ENCODE measurements at places on chromosomes 4 and X.

- no peak for DNase-seq
These were observed 23.6 kb downstream of the MGST2 start for GRCh38 chr4:139689093-139689722.

DNA sequence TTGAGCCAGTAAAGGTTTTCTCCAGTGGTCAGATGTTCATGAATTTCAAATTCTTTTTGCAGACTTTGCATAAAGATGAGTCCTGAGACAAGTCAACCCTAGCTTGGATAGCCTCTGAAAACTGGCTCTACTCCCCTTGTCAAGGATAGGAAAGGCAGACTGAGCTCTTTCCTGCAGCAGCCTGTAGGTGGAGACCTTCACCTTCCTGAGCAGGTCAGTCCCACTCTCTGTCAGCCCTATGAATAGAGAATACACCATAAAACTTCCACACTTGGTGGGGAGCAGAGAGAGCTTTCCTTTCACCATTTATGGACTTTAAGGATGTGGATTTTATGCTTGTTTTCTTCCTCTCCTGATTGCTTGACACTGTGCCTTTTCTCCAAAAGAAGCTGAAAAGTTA, 41.9 kb downstream of the PCDH19 start:
- DNase-seq = no peak

DNA sequence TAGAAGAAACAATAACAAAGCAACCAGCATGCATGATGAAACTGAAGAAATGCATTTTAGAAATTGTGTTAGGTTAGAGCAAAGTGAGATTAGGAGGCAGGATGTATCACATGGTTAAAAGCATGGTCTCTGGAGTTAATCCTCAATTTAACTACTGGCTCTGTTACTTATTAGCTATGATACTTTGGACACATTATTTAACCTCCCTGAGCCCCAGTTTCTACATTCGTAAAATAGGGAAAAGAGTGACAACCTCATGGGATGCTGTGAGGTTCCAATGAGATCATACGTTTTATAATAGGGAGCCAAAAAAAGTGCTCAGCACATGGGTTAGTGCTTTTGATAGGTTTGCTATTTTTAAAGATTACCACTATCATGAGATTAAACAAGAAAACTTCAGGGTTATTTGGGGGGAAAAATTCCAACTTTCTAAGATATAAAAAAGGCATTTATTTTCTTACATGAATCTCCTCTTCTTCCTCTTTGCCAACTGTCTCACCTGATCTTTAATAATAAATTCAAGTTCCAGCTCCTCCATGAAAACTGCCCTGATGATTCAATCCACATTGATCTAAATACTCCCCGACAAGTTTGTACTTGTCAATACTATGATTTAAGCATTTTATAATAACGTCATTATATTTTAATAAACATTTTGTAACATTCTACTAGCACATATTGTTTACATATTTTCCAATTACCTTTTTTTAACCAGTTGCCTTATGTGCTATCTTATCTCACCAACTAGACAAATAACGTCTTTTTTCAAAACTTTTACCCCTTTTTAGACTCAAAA, 4.6 kb downstream of the SEC31A start:
- DNase-seq = no peak

GRCh38 chr4:80006935-80007744, 65.9 kb downstream of the ANTXR2 start:
- DNase-seq = no peak

GRCh38 chr4:114296126-114296525, 302.5 kb upstream of the UGT8 start:
- no peak for DNase-seq

- DNase-seq = no peak
These were observed 820 bp upstream of the MAB21L2 start for GRCh38 chr4:150581056-150581605.

DNA sequence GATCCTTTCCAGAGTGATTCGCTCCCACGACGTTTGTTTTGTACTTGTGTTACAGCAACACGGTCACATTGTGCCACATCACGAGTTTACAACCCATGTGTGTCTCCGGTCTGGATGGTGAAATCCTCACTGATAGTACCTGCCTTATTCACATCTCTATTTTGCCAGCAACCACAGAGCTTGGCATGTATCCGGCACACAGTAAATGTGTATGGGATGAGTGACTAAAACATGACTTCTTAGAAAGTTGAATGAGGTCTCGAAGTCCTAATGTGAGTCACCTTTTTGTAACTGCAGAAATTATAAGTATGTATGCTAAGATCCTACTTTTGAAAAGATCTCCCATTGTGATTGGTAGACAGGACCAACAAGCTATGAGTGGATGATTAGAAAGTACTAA, 7.5 kb downstream of the STOX2 start:
- no peak for DNase-seq

DNA sequence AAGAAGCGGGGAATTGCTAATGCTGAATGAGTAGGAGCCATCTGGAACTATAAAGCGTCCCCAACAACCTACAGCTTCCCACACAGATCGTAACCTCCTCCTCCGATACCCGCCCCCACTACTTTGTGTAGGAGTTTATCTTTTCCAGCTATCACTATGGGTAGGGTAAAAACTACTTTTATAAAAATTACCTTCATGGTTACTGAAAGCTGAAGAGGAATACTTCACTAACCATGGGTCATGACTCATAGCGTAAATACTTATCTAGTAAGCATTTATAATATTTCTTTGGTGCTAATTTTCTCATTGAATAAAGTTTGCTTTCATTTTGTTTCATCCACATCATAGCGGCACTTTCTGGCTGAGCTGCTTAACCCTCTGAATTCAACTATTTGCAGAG, 79.4 kb upstream of the TNIP3 start:
- no peak for DNase-seq

DNA sequence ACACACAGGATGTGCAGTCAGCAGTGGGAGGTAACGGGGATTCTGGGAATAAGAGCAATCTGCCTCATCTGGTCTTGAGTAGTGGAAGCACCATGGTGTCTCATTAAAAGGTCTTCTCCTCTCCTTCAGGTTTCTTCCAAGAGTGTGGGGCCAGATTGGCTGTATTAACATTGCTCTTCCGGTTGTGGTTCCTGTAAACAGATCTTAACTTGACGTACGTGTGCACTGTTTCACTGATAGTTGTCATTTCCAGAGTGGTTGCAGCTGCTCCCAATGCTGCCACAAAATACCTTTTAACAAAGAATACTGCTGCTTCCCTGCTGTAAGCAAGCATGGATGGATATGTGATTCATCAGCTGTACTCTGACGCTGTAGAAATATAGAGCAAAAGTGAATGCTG, 1443.4 kb upstream of the TENM3 start:
- no peak for DNase-seq

DNA sequence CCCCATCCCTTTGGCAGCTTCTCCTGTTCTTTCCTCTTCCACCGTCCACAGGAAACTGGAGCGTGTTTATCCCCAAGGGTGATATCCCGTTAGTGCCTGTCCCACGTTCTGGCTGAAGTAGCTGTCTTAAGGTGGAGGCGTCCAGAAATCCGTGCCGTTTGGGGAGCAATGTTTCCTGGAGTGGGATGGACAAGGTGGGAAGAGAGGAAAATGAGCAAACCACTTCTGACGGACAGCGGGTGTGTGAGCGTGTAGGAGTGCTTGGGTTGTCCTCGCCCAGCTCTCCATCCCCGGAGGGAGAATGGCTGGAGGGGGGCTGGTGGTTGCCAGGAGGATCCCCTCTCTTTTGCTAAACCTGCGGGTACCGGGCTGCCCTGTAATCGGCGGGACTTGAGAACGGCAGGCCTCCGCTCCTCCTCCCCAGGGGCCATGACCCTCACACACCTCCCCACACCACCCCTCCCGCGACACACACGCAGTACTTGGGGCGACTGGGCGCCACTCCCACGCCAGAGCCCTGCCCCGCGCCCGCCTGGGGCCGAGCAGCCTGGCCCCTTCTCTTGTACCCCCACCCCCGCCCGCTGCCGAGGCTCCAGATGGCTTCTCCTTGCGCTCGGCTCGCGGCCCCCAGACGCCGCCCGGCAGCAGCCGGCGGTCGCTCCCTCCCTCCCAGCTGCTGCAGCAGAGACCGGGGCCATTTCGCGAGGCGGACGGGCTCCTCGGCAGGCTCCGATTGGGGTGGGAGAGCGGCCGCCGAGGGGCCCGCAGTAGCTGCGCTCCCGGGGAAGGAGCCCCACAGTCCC, 13.9 kb upstream of the PRDM8 start:
- peak; percentile 56 for DNase-seq

- DNase-seq = no peak
These were observed 156.5 kb upstream of the DKK2 start for GRCh38 chr4:107192601-107193000.

- no peak for DNase-seq
These were observed 20.3 kb upstream of the SLC25A4 start for GRCh38 chr4:185122681-185123345.

- DNase-seq = no peak
These were observed 137.0 kb downstream of the AMMECR1 start for GRCh38 chrX:110180928-110181310.

- DNase-seq = no peak
These were observed 48.8 kb downstream of the C4orf33 start for GRCh38 chr4:129144755-129145206.

DNA sequence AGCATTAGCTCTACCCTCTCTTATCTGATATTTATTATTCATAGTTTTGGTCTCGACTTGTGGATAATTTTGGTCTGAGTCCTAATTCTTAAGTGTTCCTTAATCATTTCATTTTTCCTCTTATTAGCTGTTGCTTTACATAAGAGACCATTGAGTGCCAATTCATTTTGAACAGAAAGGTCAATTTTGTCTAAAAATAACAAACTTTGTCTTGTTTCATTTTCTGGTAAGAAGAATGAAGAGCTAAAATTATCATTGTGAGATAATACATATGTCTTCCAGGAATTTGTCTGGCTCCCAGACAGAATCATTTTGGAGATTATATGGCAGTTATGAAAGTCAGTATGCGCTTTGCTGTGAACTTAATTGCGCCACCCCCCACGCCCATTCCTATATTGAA, 1471.8 kb downstream of the PCDH7 start:
- DNase-seq = no peak

- DNase-seq = no peak
These were observed 8.4 kb upstream of the NUP54 start for GRCh38 chr4:76156635-76157034.

DNA sequence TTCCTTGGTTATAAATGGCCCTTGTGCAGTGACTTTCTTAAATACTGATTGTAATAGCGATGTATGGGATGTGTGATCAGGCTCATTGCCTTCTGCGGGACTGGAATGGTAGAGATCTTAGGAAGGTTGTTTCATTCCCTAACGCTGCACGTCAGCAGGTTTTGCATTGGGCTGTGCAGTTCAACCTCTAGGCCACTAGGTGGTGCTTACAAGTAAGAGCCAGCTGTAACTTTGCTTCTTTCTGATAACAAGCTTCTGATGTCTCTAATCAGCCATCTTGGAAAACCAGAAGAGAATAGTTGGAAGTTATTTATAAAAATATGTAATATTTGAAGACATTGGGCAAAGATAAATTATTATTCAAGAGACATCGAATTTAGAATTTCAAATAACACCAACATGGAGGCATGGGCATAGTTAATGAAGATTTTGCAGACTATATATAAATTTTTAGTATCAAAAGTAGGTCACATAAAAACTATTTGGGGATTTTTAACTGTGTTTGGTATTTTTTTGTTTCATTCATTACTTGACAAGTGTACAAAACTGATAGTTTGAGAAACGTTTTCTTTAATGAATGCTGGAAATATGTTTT, 339.7 kb upstream of the PCDH7 start:
- no peak for DNase-seq

DNA sequence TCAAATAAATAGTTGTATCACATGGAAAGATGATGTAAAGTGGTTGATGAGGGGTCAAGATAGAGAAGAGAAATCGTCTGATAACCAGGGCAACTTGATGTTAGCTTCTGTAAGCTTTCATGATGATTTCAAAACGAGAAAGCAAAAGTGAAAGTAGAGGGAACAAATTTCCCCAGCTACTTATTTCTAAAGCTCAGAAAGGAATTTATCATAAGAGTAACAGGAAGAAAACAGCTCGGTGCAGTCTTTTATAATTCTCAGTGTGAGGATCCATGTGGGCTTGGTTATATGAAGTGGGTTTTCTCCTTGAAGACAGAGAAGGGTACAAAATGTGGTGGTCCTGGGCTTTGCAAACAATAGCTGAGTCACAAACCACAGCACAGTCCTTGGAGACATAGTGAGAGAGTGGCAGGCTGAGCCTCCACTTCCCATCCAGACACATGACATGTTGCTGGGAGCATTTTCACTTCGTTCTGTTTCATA, 32.1 kb upstream of the GLRA2 start:
- DNase-seq = no peak

DNA sequence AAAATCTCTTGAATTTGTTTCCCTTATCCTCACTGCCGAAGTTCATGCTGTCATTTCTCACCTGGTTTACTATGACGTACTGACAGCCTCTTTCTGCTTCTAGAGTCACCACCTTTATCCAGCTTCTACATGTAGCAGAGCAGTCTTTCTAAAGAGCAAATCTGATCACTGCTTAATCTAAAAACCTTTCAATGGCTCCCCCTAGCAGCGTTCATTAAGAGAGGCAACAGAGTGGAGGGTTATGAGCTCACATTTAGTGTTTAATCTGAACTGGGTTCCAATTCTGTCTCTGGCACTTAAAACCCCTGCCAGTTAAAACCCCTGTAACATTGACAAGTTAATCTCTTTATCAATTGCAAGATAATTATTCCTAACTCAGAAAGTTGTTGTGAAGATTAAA, 4.4 kb downstream of the RBPJ start:
- no peak for DNase-seq

GRCh38 chrX:132393992-132394391, 94.8 kb downstream of the MBNL3 start:
- no peak for DNase-seq

DNA sequence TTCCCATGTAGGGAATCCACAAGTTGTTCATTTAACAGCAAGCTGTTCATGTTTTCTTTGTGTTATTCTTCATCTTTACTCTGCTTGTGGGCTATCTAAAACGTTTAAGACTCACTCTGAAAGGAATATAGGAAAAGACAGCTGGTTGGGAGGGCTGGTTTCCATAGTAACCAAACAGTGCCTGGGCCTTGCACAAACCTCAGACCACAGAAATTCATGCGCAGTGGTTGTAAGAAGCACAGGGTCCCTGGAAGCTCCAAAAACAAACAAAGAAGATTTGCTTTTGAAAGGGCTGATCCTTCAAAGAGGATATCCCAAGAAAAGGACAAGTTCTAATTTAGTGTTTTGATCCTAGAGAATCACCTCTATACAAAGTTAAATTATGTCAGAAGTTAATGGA, 7.8 kb downstream of the SERTM2 start:
- no peak for DNase-seq

- no peak for DNase-seq
These were observed at the start of gene MTNR1A for GRCh38 chr4:186554914-186555827. Gene MTNR1A, minus strand, starts transcription at chr4:186555567. Its CDS starts 202 bp downstream, at chr4:186555365.

All from aorta (tissue), 5 donors.